Stomach (tissue), 19 donors: ENCODE measurements at places on chromosomes 5 and 9. TPM values are rescaled to one million over a fixed set of nuclear protein-coding genes. Genes with fewer than 3 reads are reported as not detected.
A peak's percentile ranks its signal among the peaks of the same experiment; 100 is the strongest.

DNA sequence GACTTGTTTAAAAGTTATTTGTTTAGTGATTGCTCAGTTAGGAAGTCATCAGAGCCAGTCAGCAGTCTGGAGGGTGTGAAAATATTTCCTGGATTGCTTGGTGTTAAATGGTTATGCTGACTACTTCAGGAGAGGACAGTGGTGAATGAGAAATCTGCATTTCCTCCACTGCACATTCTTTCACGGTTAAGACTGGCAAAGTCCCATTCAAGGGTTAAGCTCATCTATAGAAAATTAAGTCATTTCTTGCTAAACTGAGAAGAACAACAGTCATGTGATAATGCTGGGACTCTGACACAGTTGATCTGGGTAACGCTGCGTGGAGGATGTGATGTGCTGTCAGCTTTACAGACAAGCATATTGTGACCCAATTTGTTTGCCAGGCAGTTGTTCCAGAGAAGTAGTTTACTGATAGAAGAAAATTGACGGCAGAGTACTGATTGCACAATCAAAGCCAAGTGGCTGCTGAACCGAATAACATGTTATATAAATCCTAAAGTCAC, 80.4 kb downstream of the GRAMD2B start:
- DNase-seq = peak; percentile 39

Gene ACTBL2
- not detected for total RNA-seq

DNA sequence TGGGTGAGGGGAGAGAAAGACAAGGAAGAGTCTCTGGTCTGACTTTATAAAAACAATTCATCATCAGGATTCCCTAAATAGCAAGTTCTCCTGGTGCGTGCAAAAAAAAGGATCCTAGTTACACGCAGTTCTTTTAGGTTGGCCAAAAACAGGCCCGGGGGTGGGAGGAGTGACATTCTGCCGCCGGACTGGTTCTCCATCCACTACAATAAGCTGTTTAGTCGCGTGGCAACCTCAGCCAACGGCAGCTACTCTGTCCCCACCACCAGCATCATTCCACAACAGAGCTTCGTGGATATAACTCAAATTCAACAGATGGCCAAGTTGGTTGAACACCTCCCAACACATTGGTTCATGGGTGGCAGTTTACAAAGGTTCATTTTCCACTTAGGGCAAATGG, 2.9 kb upstream of the FAM163B start:
- no peak for DNase-seq

DNA sequence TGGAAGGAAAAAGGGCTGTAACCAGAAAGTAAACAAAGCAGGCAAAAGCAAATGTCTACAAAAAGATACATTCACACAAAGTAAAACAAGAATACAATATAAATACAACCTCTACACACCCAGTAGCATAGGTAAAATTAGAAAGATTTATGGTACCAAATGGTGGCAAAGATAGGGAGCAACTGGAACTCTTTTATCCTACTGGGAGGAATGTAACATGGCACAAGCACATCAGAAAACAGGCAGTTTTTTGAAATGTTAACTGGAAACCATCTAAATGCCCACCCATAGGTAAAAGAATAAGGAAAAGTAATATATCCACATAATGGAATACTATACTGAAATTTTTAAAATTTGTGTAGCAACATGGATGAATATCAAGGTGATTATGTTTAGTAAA, 8.7 kb upstream of the ARL14EPL start:
- DNase-seq = no peak

- DNase-seq = peak; percentile 52
These were observed 57.0 kb downstream of the COL15A1 start for GRCh38 chr9:99000476-99001395.

GRCh38 chr5:152135827-152136226, 211.2 kb upstream of the GLRA1 start:
- DNase-seq = no peak

DNA sequence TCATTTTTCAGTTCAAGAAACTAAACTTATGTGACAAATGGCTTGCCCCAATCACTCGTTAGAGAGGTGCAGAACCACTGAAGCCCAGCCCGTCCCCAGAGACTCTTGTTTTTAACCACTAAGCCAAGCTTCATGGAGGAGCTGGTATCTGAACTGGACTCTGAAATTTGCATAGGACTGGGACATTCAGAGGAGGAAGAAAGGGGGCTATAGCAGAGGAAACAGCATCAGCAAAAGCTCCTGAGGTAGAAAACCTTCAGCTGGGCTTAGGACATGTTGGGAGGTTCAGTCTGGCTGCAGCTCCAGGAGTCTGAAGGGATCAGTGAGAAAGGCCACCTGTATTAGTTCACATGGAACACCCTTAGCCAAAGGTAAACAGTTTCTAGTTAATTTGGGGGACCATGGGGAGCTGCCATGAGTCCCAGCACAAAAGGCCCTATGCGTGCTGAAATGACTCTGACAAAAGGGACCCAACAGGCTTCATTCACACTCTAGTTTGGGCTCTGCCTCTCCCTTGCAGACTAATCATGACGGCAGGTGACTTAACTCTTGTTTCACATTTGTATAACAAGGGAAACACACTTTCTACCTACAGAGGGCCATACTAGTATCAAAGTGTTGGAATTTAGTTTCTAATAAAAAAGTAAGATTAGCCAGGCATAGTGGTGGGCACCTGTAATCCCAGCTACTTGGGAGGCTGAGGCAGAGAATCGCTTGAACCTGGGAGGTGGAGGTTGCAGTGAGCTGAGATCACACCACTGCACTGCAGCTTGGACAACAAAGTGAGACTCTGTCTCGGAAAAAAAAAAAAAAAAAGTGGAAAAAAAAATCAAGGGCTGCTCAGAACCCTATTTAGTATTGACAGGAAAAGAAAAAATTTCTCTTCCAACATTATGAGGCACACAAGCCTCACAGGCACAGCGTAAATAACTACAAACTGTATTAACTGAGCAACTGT, 10.2 kb downstream of the FBXO10 start:
- DNase-seq = no peak

Gene SPAAR
- not detected for total RNA-seq

- peak; percentile 49 for DNase-seq
These were observed 92.1 kb downstream of the TLE4 start for GRCh38 chr9:79663878-79664277.

DNA sequence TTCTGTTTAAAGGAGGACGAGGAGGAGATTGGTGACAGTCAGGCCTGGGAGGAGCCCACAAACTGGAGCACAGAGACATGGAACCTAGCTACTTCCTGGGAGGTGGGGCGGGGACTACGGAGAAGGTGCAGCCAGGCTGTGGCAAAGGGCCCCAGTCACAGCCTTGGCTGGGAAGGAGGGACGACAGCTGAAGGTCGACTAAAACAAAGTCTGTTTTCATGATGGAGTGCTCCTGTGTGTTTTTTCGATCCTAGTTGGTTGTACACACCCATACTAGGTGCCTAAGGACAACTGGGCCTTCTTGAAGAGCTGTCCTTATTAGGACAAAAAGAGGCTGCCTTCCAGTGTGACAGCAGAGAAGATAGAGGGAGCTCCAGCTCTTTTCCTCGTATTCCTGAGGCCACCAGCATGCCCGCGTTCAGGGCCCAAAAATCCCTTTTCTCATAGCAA, 2.9 kb downstream of the CCDC107 start:
- peak; percentile 65 for DNase-seq

Gene SHISAL2B
- not detected for total RNA-seq

DNA sequence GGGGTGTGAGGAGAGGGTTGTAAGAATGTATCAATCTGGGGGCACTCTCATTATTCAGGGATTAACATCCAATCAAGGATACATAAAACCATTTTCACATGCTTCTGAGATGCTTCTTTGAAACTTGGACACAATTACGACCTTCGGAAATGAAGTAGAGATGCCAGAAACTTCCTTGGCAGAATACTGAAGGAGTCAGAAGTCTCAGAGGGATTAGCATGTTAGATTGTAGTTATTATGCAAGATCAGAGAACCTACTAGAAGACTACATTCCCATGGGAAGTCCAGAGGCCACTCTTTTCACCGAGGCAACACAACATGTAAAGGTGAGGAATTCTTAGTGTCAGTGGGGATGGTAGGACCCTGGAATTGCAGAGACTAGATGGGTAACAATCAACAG, 5.1 kb upstream of the SLC22A4 start:
- DNase-seq = no peak

DNA sequence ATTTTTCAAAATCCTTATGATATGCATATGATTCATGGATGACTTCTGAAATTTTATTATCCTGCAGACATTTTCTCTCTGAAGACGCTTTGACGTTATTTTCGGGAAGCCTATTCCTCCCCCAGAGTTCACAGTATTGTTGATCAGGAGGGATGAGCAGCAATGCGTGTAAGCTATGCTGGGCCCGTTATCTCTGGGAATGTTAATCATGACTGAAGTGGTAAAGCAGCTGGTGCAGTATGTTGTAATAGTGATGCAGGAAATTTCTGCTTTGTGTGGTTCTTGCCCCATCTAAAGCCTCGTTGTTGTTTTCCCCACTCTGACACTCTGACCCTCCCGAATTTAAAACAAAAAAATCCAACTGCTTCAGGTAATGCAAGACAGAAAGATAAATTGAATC, 1797.8 kb upstream of the WWC1 start:
- DNase-seq = no peak

DNA sequence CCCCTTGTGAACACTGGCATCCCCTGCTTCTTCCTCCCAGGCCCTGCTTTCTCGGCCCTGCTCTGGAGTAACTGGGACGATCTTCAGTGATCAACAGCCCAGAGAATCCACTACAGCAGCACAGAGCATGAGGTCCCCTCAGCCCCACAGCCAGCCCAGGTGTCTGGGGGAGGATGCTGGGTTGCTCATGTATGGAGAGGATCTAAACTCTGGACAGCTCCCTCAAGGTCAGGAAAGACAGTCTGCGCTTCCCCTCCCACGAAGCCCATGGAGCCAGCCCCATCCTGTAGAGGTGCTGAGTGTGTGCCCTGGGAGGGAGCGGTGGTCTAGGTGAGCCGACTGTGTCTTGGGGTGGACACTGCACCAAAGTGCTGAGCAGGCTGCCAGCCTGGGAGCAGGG, 190.2 kb downstream of the GABBR2 start:
- no peak for DNase-seq

Gene COL23A1
- 7.0 TPM for total RNA-seq

GRCh38 chr9:34675048-34675714, 12.7 kb upstream of the CCL27 start:
- DNase-seq = peak; percentile 64

DNA sequence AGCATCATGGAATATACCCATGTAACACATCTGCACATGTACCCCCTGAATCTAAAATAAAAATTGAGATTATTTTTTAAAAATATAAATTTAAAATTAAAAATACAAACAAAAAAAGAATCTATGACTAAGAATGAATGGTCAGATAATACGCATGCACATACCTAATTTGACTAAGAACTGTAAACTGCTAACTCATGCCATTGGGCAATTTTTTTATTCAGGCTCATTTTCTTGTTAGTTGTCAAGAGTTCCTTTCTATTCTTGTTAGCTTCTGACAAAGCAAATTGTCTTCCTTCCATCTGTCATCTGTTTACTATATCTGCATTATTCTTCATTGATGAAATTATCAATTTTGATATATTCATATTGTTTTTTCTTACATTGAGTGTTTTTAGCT, 69.5 kb upstream of the HAND1 start:
- no peak for DNase-seq

- no peak for DNase-seq
These were observed 30.8 kb upstream of the ENHO start for GRCh38 chr9:34553511-34554021.

DNA sequence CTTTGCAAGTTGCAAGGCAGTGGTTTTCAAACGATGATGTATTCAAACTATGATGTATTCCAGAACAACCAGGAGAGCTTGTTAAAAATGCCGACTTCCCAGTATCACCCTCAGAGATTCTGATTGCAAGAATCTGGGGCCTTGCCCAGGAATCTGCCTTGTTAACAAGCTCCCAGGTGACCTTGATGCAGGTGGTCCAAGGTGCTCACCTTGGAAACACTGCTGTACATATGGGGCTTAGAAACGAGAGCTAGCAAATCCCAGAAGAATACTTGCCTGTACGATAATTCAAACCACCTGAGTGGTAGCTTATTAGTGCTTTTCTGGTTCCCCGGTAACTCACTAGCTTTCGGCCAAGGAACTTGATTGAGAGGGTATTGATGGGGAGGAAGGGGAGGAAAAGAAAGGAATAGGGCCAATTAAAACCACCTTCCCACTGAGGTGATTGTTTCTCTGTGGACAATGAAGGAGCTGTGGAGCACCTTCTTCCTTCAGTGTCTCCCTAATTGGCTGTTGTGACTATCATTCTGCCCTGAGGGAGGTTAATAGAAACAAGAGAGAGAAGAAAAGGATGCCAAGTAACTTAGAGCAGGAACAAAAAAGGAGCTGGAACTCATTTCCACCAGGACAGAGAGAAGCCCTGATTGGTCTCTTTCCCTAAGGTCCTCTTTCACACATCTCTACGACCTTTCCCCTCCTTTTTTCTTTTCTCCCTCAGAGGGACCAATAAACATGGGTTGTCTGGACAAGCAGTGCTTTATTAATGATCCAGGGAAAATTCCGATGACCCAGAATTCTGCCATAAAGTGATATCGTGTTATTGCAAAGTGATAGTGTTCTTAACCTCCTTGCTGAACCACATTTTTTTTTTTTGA, 218.8 kb downstream of the TMEM167A start:
- no peak for DNase-seq

Gene CD274
- 9.3 TPM for total RNA-seq

DNA sequence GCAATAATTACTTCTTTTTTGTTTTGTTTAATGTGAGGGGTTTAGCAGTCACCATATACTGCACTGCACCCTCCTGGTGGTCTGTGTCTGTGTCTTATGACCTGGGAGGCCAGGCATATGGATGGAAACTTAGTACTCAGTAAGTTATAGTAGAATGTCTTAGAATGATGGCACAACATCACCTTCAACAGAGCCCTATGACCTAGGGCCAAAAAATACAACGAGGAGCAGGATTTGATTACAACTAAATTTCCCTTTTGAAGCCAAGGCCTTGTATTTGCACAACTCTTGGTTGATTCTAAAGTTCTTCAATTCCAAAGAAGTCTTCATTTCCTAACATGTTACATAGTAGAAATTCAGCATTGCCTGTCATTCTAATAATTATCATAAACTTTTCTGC, 422.1 kb upstream of the PIK3R1 start:
- DNase-seq = no peak

DNA sequence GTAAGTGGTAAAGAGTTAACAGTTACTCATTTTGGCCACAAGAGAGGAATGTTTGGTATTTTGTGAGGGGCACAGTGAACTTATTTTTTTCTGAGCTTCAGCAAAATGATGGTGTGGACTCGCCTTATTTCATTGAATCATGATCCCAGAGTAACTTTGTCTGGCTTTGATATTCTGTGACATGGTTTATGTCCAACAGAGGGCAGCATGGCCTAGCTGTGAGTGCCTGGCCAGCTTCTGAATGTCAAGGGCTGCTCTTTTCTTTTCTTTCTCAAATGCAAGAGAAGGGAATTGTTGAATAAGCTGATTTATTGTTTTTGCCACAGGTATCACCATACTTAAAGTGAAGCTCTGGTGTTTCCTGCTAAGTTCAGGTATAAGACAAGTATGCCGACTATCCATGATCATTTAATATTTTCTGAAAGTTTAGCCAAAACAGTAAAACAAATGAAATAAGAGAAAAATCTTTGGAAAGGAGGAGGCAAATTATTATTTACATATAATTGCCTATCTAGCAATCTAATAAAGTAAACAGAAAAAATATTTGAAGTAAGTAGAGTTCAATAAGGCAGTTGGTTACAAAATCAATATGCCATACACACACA, 31.7 kb downstream of the MRPL22 start:
- no peak for DNase-seq
